Esophagus muscularis mucosa (tissue), 4 donors: ENCODE measurements at places on chromosomes 6 and 20.

DNA sequence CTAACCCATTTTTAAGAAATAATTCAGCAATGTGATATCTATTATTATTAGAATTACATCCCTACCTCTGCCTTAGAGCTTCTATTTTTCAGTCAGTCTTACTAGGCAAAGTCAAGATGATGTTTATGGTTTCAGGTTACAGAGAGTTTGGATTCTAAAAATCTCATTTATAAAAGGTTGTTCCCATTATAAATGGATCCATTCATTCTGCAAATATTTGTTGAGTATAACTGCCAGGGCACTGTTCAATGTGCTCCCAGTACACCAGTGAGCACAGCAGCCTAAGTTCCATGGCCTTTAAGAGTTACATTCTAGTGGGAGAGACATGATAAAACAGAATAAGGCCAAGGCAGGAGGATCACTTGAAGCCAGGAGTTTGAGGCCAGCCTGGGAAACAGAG is 75.9 kb upstream of the EYA4 start:
- DNase-seq, result no peak

DNA sequence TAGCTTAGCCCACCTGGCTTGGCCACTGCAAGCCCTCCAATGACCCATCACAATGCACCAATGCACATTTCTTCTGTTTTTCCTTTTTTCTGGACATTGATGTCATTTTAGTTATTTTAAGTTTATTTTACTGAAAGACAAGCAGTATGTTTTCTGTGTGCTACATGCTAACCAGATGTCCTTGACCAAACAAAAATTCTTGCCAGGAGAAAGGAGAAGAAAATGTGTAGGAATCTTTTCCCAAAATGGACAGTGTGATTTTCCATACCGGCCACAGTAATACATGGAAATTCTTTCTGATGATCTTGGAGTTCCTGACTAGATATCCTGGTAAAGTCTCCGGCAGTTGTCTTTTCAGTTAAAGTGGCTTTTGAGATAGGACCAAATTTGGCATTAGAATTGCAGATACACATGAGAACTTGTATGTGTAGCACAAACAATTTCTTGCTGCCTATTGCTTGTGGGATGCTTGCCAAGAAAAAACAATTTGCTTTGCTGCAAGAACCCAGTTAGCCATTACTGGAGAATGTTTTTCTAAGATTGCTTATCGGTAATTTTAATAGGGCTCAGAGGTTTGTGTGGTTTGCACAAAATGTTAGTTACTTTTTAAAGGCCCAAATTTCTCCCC is 696.5 kb upstream of the CITED2 start:
- no peak for DNase-seq

GRCh38 chr6:38973178-38974057 is 75.2 kb upstream of the GLP1R start:
- no peak for DNase-seq

- no peak for DNase-seq
Observed at GRCh38 chr6:125357515-125358256, 55.9 kb upstream of the HDDC2 start.

GRCh38 chr20:1310506-1311190 is 18.3 kb downstream of the SDCBP2 start:
- no peak for DNase-seq

- DNase-seq, result no peak
Observed at GRCh38 chr6:97473979-97474378, 191.0 kb upstream of the MMS22L start.

GRCh38 chr6:91132461-91132860 is 545.6 kb upstream of the MAP3K7 start:
- no peak for DNase-seq
